ENCODE measurements at places on chromosomes 3 and 15.

DNA sequence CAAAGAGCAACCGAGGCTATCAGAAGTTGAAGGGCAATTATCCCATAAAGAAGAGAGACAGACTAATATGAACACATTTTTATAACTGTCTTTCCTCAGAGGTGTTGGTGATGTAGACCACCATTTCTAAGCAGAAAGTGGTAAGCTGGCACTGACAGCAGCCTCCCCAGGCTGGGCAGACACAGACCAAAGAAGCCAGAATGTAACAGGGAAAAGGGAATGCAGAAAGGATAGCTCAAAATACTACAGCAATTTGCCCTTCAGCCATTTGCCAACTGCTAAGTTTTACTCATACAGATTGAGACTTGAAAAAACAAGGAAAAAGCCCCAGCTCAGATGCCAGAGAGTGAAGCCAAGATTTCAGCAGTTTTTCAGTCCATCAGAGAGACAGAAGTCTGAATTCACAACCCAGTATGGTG is 73.5 kb upstream of the ABI3BP start:
- no peak for DNase-seq

DNA sequence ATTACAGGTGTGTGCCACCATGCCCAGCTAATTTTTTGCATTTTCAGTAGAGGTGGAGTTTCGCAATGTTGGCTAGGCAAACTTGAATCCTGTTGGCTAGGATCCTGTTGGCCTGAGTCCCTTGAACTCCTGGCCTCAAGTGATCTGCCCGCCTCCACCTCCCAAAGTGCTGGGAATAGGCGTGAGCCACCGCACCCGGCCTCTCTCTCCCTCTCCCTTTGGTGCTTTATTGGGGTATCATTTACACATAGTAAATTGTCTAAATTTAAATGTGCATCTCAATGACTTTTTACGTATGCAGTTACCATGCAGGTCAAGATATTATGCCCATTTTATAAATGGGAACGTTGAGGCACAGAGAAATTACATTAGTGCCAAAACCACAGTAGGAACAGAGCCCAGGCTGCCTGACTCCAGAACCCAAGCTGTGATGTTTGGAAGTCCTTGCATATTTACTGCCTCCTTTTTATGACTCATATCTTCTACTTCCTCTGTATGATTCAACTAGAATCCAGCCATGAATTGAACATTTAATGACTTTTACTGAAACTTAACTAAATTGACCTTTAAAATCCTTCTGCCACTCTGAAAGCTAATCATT is 34.0 kb upstream of the RPP14 start:
- DNase-seq, result no peak

- DNase-seq, result no peak
Observed at GRCh38 chr3:84983490-84983889, 24.7 kb downstream of the CADM2 start.

GRCh38 chr3:140216249-140216648 is 281.3 kb downstream of the CLSTN2 start:
- DNase-seq, result peak; percentile 42

GRCh38 chr3:85427467-85427866 is 468.7 kb downstream of the CADM2 start:
- no peak for DNase-seq

DNA sequence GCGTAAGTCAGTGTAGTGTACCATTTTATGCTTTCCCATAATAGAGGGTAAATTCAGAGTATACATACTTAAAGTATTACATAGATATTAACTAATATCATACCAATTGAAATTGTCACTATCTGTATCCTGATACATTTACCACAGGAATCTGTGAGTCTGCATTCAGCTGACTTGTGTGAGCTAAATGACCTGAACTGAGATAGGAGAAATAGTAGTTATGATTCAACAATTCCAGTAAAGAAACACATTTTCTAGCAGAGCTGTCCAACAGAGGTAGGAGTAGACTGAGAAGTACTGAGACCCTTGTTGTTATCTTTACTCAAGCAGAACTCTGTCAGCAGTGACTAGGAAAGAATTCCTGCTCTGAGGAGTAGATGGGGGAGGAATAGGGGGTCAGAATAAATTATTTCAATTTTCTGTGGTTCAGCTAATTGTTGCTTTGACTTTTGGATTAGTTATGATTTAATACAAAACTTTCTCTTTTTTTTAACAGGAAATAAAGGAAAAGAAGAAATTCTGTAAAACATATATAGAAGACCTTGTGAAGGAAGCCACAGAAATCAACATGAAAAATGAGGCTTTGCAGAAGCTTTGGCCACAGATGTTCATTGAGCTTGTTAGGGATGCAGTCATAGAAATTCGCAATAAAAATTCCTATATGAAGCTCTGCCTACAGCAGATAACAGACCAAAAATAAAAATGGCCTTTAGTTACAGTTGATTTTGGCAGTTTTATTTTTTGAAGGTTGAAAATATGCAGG is 66.2 kb upstream of the THSD4 start:
- no peak for DNase-seq

DNA sequence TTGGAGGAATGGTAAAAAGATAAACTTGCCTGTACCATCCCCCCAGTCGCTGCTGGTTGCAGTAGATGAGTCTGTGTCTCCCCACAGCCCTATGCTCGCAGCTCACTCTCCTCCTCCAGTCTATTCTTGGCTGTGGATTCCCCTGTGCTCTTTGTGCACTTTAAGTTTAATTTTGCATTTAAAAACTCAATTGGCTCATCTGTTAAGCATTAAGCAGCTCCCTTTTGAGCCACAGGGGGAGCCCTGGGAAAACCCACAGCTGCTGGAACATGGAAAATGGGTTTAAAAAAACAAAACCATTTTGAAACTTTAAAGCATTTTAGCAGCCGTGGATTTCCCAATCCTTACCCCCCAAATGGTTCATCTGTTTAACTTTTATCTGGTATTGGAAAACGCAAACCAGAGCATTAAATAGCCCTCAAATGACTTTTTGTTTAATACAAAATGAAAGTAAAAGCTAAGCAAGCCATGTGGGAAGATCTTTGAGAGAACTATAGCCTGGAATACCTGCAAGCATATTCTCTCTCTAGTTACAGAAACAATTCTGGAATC is 536.9 kb downstream of the ZIC1 start:
- peak; percentile 19 for DNase-seq

DNA sequence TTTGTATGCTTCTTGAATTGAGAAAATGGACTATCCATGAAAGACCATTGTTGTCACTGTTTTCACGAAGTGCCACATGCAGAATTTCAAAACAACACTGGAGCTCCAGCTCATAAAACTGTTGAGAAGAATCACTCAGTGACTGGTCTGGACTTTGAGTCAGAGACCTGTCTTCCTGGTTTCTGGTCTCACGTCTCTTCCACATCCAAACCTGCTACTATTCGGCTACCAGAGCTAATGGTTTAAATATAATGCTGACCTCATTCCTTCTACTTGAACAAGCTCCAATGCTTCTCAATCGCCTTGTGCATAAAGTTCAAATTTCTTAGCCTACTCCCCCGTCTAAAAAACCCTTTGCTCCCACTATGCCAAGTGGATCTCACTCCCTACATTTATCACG is 227.9 kb upstream of the NR2F2 start:
- DNase-seq, result no peak

DNA sequence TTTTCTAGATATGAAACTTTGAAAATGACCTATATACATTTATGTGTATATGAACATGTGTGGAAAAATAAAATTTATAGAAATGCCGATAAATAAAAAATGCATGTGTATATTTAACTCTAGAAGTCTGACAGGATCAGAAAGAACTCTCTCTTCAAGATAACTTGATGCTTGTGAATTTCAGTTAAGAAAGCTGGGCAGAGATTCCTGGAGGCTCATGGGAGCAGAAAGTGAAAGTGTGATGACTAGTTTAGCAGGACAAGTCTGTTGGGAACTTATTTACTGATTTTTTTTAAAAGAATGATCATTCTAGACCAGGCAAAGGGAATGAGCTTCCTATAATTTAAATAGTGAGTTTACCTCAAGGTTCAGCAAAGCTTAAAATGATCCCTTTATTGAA is 81.5 kb upstream of the KCNAB1 start:
- no peak for DNase-seq

DNA sequence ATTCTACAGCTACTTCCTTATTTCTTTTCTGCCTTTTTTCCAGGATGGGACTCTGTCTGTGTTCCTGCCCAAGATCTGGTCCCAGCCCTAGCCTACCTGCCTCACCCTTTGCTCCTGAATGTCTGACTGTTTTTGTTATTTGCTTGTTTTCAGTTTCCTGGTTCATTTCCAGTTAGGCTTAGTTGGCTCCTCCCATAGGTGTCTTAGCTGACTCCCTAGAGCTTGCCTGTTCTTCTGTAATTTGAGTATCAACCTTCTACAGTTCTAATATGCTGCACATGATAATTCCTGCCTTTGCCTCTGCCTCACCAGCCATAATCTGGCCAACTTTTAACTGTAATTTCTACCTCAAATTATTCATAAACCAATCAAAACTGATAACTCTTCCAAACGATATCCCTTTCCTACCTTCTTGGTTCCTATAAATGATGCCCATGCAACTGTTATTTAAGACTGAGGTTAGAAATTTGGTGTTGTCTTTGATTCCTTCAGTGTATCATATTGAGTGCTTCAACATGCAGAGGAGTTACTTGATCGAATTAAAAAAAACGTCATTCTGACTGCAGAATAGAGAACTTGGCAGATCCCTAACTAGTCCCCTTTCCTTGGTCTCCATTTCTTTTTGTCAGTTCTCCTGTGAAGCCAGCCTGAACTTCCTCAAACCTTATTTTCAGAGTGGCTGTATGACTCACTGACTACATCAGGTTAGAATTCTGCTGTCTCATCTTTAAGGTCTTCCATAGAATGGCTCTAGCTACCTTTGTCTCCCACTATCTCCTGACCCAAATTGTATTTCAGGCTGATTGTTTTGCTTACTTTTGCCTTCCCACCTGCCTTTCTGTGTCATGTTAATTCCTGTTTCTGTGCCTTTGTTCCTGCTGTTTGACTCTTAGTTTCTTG is 8.4 kb downstream of the GOLM2 start:
- DNase-seq, result no peak

DNA sequence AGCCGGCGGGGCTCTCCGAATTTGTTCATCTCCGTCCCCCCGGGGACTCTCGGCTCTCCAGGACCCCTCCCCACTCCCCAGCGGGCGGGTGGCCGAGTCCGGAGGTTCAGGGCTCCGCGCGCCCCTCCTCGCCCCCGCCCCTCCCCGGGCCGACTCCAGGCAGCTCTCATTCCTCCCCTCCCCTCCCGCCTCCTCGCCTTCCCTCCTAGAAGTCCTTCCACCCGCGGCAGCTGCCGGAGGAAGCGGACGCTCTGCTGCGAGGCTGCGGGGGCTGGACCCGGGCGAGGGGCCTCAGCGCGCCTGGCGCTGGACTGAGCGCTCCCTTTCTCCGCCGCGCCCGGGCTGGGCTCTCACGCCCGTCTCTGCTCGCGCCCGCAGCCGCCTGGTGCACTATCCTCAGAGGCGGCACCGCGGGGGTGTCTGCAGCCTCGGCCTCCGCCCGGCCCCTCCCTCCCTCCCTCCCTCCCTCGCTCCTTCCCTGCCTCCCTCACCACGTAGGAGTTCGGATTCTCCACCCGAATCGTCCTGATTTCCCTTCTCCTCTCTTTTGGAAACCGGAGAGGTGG is at the start of gene ROBO2:
Gene ROBO2 (plus strand): TSS at position 494 of the 566 bp plus-strand sequence. CDS start 687 bp downstream, outside the sequence.
- peak; percentile 54 for DNase-seq

- DNase-seq, result peak; percentile 37
Observed at GRCh38 chr3:190811775-190812480, 50.6 kb downstream of the GMNC start.

GRCh38 chr3:8436661-8437287 is 64.8 kb upstream of the LMCD1 start:
- no peak for DNase-seq

DNA sequence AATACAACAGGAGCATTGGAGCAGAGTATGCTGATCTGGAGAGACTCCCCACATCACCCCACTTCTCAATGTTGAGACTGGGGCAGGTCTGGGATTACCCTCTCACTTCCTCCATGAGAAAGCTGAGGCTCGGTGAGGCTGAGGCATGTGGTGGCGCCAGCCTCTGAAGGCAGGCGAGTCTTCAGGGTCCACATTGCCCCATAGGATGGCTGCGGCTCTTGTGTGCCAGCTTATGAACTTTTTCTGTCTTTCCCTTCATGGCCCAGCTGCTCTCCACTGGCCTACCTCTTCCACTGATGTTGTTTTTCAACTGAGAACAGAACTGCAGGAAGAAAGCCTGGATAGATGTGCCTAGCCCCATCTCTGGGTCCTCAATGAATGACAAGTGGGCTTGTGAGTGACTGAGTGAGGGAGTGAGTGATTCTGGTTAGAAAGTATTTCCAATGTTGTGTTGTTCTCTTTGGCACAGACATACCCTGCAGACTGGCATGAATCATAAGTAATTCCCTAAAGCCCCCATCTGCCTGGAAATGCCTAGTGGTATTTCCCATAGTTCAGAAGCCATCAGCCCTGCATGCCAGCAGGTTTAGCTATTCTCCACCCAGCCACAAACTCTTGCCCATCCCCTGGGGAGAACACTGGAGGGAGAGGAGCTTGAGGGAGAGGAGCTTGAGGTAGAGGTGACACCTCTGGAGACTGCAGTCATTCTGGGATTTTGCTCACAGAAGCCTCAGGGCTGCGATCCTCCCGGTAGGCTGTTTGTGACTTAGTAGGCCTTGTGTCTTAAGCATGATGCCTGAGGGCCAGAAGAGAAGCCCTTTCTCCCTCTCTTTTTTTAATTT is 56.9 kb downstream of the AMOTL2 start:
- no peak for DNase-seq

- DNase-seq, result no peak
Observed at GRCh38 chr3:79423417-79423816, 344.4 kb downstream of the ROBO1 start.

All from HEK293T (cell line).